AML-193 (cell line): ENCODE measurements at places on chromosomes 2 and 18.

DNA sequence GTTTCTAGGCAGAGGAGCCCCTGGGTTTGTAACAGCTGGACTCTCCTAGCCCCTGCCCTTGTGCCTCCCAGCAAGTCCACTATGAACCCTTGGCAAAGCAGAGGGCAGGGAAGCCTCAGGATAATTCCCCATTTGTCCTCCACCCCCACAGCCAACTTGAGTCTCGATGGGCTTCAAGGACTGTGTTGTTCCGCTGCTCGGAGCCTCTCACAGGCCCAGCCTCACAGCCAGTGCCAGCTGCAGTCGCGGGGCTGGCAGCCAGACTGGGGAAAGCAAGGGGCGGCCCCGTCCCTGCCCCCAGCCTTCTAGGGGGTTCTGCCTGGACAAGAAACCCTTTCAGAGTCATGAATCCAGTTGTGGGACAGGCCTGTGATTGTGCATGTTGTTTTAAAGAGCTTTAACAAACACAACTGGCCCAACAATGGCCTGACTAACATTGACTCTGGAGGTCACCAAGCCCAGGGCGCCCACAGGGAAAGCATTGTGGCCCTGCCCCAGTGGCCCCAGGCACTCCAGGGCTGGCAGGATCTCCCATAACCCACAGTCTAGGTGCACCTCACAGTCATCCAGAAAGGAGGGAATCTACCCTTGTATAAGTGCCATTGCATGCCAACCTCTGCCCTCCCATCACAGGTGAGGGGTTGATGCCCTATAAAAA lies 71.8 kb upstream of the DAPL1 start:
- no peak for DNase-seq

GRCh38 chr2:215677481-215677880 lies 241.6 kb upstream of the FN1 start:
- DNase-seq: no peak

- peak; percentile 67 for DNase-seq
Measured at GRCh38 chr2:164913640-164914350, 41.5 kb downstream of the SLC38A11 start.

- DNase-seq: no peak
Measured at GRCh38 chr2:174970092-174970491, 35.1 kb downstream of the CHN1 start.

DNA sequence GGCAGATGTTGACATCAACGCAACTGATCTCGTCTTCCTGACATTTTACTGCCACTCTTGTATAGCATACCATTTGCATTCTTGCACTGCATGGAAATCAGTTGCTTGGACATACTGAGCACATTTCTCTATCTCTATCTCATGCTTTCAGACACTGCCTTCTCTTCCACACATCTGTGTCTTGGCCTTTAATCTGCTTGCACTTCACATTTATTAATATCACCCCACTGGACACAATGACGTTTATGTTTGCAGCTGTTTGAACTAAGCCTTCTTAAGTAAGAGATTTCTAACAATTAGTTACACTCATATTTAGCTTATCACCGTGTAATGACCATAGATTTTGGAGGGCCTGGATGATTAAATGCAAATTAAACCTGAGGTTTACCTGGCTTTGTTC lies 229.8 kb upstream of the CDH19 start:
- no peak for DNase-seq
